Fibroblast of lung (primary cell): ENCODE measurements at places on chromosomes 16 and 17.
A peak's percentile ranks its signal among the peaks of the same experiment; 100 is the strongest.

- DNase-seq, result no peak
Measured at GRCh38 chr17:82228278-82228841, 482 bp upstream of the SLC16A3 start.

DNA sequence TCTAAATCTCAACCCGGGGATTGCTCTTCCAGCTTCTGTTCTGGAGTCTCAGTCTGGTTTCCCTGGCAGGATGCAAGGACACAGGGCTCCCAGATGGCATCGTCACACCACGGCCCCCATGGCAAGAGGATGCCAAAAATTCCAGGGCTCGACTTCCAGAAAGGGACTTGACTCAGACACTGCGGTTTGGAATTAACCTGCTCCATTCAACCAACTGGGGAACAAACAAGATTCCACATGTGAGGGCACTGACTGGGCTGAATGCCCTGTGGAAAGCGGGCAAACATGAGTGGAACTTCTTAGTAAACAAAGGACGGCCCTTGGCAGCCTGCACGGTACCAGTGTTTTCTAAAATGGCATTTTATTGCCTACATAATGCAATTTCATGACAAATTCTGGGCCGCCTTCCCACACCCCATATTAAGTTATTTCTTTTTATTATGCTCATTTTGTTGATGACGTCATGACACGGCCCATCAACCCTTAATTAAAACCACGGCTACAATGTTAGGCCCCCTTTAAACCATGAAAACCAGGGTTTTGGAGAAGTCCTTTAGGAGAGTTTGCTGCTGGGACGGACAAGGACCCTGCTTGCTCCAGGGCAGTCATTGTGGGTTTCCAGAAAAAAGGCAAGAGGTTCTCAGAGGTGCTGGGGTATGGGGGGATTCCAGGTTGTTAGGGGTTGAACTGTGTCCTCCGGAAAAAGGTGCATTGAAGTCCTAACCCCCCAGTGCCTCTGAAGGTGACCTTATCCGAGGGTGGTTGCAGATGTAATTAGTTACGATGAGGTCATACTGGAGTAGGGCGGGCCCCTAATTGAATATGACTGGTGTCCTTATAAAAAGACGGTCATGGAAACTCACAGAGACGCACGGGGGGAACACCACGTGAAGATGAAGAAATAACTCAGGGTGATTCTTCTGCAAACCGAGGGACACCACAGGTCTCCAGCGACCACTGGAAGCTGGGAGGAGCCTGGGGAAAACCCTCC lies 205.6 kb downstream of the FOXL1 start:
- no peak for DNase-seq

- DNase-seq, result no peak
Measured at GRCh38 chr16:23567602-23568001, 10.1 kb downstream of the UBFD1 start.

DNA sequence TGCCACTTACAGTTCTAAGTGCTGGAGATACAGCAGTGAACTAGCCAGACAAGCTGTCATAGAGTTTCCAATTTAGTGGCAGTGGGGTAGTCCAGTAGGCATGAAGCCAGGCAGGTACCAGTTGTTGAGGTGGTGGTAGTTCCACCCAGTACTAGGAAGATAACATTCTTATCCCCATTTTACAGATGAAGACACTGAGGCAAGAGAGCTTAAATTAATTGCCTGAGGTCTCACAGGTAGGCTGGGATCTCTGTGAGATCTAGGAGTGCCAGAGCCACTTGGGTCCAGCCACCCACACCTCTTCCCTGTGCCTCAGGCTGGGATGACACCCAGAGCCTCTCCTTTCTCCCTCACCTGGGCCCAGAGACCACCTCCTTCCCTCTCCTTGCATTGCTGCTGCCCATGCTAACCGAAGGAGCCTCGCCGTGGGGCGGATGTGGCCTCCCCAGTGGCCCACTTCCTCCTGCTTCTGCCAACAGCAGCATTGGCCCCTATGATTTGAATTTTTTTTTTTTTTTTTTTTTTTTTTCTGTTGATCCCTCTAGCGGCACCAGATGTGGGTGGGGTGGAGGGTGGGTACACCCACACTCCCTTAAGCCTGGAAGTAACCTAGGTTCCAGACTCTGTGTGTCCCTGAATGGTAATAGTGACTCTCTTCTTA lies 114.0 kb downstream of the PRKCB start:
- no peak for DNase-seq

- peak; percentile 51 for DNase-seq
Measured at GRCh38 chr16:86227801-86228200, 282.5 kb upstream of the FOXF1 start.

- no peak for DNase-seq
Measured at GRCh38 chr17:2346475-2346874, 9.2 kb downstream of the SGSM2 start.

- no peak for DNase-seq
Measured at GRCh38 chr17:3557768-3558583, at the start of gene TRPV3. TSS of gene TRPV3 (minus strand) at chr17:3557812. CDS start at chr17:3554850, 2,962 bp downstream.

DNA sequence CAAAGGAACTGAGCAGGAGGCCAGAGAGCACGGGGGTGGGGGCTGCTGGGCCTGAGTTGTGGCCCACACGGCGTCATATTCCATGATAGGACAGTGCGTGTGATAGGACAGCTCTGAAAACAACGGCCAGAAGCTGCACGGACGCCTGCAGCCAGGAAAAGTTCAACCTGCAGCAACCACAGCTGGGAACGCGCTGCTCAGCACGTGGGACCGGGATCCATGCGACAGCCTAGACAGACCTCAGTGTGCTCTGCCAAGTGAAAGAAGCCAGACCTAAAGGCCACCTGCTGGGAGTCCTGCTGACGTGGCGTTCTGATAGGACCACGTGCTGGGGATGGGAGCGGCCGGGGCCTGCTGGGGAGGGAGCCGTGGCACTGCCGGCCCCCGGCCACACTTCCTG lies 21.6 kb downstream of the CTU2 start:
- no peak for DNase-seq

DNA sequence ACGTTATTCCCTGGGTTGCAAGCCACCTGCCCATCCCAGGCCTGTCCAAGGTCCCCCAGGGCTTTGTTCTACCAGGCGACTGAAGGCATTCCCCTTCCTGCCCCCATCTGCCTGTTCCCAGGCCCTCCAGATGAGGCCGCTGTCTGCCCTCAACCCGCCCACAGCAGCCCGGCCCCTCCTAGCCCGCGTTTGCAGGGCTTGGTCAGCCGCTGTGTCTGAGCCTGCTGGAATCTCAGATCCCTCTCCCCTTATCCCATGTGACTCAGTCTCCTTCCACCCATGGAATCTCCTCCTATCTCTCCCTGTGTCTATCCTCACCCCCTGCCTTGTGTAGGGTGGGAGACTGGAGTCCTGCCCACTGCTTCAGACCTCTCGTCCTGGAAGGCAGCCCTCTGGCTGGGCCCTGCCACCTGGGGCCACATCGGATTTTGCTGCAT lies 186.0 kb upstream of the TNRC6C start:
- peak; percentile 79 for DNase-seq

DNA sequence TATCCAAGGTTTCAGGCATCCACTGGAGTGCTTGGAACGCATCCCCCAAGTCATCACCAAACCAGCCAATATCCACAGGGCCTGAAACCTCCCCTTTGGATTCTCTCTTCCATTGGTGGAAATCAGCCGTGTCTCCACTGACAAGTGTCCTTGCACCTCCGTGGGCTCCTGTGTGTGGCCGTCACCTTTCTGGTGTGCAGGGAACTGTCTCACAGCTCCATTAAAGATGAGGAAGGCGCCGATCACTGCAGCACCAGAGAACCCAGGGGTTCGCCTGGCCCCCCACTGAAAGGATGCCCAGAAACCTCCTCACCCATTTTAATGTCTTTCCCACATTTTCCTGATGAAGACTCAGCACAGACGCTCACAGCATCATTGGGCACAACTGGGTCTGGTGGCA lies 17.8 kb upstream of the METRNL start:
- no peak for DNase-seq

- no peak for DNase-seq
Measured at GRCh38 chr16:84511831-84512230, 7.4 kb upstream of the MEAK7 start.

- no peak for DNase-seq
Measured at GRCh38 chr17:17555906-17556305, 35.6 kb downstream of the PEMT start.

GRCh38 chr16:85676466-85676865 lies 12.3 kb downstream of the GINS2 start:
- no peak for DNase-seq

DNA sequence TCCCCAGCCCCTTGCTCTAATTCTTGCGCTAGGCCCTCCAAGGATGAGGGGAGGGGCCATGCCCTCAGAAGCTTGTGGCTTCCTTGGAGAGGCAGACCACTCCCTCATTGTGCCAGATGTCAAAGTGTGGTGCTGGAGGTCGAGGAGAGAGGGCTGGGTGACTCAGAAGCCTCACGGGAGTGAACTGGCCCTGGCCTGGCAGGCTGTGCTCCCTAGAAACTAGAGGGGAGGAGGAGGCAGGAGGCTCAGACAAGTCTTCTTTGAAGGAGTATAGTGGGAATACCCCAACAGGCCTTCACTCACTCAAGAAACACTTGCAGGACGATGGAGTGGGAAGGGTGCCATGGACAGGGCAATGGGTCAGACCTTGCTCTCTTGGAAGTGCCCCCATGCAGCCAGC lies 18.5 kb downstream of the ANKRD40 start:
- peak; percentile 84 for DNase-seq

DNA sequence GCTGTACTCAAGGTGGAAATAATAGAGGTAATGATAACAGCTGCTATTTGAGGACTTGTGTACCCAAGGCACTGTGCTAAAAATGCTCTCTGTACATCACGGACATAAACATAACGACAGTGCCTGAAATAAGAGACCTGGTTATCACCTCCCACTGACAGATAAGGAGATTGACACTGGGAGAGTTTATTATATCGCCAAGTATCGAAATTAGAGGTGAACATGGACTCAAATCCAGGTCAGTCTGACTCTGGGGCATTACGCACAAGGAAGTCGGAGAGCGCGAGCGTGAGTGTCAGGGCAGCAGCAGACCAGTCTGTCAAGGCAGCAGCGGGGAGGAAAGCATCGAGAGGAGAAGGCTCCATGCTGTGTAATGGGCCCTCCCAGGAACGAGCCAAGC lies 57.1 kb downstream of the GOSR1 start:
- DNase-seq, result no peak
